Skeletal muscle cell (primary cell): ENCODE measurements at places on chromosomes 16 and 17.

DNA sequence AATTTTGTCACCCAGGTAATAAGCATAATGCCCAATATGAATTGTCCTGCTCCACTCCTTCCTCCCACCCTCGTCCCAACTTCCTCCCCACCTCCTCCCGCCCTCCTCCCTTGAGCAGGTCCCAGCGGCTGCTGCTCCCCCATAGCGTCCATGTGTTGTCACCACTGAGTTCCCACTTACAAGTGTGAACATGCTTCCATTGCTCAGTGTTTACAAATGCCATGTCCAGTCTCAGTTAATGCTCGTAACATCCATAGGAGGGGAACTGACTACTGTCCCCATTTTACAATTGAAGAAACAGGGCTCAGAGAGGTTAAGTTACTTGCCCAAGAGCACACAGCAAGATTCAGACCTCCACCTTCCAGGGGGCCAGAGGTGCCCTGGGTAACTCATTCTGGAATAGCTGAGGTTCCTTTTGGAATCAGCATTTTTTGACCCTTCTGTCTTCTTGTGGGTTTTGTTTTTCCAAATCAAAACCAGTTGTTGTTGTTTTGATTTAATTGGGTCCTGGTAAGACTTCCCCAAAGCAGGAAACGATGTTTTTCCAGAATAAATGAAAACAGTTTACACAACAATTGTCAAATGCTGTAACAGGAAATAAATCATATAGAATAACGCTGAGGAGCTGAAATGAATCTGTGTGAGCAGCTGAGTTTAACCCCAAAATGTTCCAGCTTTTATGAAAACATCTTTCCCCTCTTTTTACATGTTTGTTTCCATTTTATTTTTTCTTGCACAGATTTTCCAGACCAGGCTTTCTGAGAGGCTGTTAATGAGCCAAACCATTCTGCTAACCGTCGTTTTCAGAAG lies 73.9 kb downstream of the ZDHHC7 start:
- DNase-seq = no peak

GRCh38 chr16:73568769-73569168 lies 520.8 kb upstream of the ZFHX3 start:
- no peak for DNase-seq

- no peak for DNase-seq
Measured at GRCh38 chr16:12392585-12393091, 411.0 kb downstream of the CPPED1 start.

DNA sequence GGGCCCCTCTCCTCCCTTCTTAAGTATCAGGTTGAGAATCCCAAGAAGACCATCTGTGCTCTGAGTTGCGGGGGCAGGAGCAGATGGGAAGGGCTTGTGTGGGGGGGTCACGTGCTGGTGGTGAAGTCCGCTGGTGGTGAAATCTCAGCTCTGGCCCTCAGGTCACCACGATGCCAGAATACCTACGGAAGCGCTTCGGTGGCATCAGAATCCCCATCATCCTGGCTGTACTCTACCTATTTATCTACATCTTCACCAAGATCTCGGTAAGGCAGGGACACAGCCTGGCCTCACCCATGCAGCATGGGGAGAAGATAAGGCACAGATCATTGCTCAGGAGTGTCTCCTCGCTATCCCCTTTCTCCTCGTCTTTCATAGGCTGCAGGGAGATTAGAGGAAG lies 29.7 kb downstream of the SLC5A11 start:
- DNase-seq = no peak

DNA sequence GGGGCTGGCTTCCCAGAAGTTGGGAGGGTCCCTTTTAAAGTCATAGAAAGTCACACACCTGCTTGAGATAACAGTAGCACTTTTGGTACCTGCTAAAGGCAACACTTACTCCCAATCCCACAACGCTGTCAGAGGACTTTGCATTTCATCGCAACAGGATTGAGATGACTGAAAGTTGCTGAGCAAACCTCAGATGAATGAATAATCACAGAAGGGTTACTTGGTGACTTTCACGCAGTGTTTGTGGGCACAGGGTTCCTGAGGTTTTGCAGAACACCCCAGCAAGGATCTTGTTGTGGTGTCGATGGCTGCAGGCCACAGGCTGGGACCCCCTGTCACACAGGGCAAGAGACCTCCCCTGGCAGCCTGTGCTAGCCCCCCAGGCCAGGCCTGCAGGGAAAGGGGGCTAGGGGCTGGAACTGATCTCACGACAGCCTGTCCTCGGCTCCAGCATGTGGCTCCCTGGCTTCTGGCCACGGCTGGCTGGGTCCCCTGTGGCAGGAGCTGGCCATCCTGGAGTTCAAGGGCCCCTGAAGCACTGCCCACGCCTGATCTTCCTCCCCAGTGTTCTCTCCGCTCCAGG lies 79.4 kb upstream of the CBX4 start:
- DNase-seq = no peak

DNA sequence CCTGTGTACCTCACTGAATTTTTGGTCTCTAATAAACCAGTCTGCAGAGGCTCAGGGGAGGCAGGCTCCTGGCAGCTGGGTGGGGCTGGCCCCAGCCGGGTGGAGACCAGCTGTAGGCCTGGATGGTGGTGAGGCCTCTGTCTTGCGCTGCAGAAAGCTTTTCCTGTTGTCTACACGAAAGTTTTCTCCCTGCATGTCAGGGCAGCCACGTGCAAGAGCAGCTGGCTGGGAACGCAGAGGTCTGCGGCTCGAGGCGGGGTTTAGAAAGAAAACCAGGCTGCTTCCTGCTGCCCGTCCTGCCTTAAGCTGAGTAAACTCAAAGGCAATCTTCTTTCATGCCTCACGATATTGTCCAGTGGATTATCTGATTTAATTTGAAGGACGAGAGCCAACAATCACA lies 2.4 kb downstream of the SERPINF1 start:
- peak; percentile 84 for DNase-seq

GRCh38 chr17:7323731-7324437 lies 5.3 kb downstream of the NEURL4 start:
- DNase-seq = no peak

GRCh38 chr16:47276522-47276921 lies 132.8 kb upstream of the NETO2 start:
- DNase-seq = no peak

GRCh38 chr16:89199241-89200123 lies 855 bp downstream of the SLC22A31 start:
- DNase-seq = no peak

DNA sequence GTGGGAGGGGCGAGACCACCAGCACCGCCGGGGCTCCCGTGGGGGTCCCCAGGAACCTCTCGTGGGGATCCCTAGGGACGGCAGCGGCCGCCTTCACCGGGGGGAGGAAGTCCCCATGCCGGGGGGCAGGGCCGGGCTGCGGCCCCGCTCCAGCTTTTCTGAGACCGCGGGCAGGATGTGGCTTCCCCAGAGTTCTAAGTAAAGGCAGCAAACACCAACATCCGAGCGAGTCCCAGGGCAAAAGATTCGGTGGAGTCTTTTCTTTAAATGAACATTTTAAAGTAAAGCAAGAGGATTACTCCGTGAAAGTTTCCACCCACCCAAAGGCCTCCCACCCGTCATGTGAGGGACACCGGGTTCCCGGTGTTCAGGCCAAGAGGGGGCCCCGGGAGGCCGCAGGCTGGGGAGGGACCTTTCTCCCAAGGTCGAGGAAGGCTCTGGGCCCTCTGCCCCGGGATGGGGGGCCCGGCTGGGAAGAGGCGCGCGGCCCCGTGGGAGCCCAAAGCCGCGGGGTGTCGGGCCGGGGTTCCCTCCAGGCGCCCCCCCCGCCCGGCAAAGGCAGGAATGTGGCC lies 137.2 kb upstream of the RPH3AL start:
- DNase-seq = no peak

GRCh38 chr17:79953335-79953734 lies 82.3 kb downstream of the TBC1D16 start:
- no peak for DNase-seq

- peak; percentile 26 for DNase-seq
Measured at GRCh38 chr17:71926746-71927398, 193.9 kb upstream of the SOX9 start.

GRCh38 chr16:69179328-69180010 lies 7.5 kb upstream of the SNTB2 start:
- DNase-seq = peak; percentile 83

- no peak for DNase-seq
Measured at GRCh38 chr16:86881861-86882273, 303.5 kb downstream of the FOXL1 start.

GRCh38 chr16:86330906-86331305 lies 179.4 kb upstream of the FOXF1 start:
- DNase-seq = no peak

- DNase-seq = peak; percentile 86
Measured at GRCh38 chr16:70778901-70779309, 22.1 kb downstream of the VAC14 start.

DNA sequence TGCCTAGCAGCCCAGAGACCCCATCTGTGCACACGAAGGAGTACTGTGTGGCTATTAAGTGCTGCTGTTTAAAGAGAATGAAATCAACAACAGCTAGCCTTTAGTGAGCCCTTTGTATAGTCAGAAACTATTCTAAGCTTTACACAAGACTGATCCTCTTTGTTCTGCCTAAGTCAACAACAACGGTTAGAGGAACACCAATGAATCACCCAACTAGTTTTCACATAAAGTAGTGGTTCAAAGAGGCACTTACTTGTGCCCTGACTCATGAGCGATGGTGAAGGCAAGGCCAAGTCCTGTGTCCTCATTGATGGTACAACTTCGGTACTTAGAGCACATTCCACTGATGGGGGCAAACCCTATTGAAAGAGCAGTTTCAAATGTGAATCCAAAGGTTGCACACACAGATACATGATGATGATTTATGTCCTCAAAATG lies 75.8 kb downstream of the ADAMTS18 start:
- peak; percentile 66 for DNase-seq

GRCh38 chr16:88467541-88467944 lies 14.5 kb downstream of the ZFPM1 start:
- DNase-seq = no peak

DNA sequence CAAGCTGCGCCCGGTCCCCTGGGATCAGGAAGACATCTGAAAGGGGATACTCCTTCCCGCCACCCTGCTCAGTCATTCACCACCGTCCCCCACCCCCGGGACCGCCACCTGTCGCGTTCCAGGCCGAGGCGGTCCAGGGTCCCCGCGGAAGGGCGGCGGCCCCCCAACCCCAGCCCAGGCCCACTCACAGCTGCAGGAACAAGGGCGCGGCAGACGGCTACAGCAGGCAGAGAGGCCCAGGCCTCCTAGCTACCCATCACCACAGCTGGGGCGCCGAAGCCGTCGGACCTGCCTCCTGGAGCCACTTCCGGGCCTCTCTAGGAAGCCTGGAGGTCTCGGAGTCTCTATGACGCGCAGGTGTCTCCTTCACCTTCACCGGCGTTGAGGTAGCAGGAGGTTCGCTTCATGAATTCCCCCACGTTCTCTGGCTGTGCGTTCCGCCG lies at the start of gene SDR42E1:
SDR42E1 (minus strand) TSS at position 272 of the 443 bp plus-strand sequence. CDS start 10,612 bp downstream, outside the sequence.
- DNase-seq = no peak

GRCh38 chr17:65514082-65514481 lies 47.4 kb downstream of the AXIN2 start:
- peak; percentile 53 for DNase-seq

DNA sequence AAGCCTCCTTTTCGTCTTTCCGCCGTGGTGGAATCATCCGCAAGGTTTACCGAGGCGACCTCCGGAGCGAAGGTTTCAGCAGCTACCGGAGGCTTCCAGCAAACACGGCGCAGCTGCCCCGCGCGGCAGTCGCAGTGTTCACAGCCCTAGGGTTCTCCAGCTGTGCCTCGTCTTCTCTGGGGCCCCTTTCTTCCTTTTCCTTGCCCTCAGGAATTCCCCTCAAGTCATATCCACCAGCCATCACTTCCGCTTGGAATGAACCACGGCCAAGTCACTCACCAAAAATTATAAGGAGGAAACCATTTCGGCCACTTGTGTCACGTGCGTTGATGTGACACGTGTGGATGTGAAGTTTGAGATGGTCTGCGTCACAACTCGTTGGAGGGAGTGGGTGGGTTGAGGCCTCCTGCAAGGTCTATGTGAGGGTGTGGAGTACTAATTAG lies 636 bp upstream of the ERN1 start:
- no peak for DNase-seq
